ENCODE measurements at places on chromosomes 7 and 10. TPM values are rescaled to one million over a fixed set of nuclear protein-coding genes. Genes with fewer than 3 reads are reported as not detected.

The PTPRZ1 gene
- total RNA-seq, result not detected

The HMX3 gene
- not detected for total RNA-seq

The AGR2 gene
- total RNA-seq, result 104 TPM

The HOXA5 gene
- 3.2 TPM for total RNA-seq

The PRF1 gene
- not detected for total RNA-seq

The CNTNAP2 gene
- total RNA-seq, result not detected

The VAX1 gene
- 1.3 TPM for total RNA-seq

The TMEM213 gene
- total RNA-seq, result not detected

The PRSS1 gene
- not detected for total RNA-seq

The TACR2 gene
- total RNA-seq, result not detected

The TMEM178B gene
- total RNA-seq, result 1.5 TPM

The GRID2IP gene
- not detected for total RNA-seq

The FAM180A gene
- total RNA-seq, result not detected

The SMKR1 gene
- 10.0 TPM for total RNA-seq

The COG5 gene
- total RNA-seq, result 10.8 TPM

The ENO4 gene
- total RNA-seq, result 0.59 TPM

The HOXA2 gene
- total RNA-seq, result 1.1 TPM

The ACTL6B gene
- total RNA-seq, result not detected

The PRKCQ gene
- 3.9 TPM for total RNA-seq

The TRPV5 gene
- total RNA-seq, result not detected

The SLIT1 gene
- total RNA-seq, result 0.06 TPM

The ZNF853 gene
- total RNA-seq, result 1.9 TPM

The ACSM6 gene
- total RNA-seq, result not detected

The FGFBP3 gene
- total RNA-seq, result 2.4 TPM

The POU6F2 gene
- total RNA-seq, result not detected

The LRRC18 gene
- total RNA-seq, result not detected

The FBXL13 gene
- 0.83 TPM for total RNA-seq

The MAT1A gene
- total RNA-seq, result not detected

The WEE2 gene
- not detected for total RNA-seq

The CNNM1 gene
- total RNA-seq, result 21.9 TPM

Measured in A549 treated with ZK216348 at 1 μM for 4 hours (cell line).